ENCODE measurements at places on chromosomes 1 and 21.

GRCh38 chr1:166166329-166166697 is 488 bp downstream of the FAM78B start:
- DNase-seq = no peak

- peak; percentile 59 for DNase-seq
Observed at GRCh38 chr1:7401814-7402547, 369.1 kb upstream of the VAMP3 start.

DNA sequence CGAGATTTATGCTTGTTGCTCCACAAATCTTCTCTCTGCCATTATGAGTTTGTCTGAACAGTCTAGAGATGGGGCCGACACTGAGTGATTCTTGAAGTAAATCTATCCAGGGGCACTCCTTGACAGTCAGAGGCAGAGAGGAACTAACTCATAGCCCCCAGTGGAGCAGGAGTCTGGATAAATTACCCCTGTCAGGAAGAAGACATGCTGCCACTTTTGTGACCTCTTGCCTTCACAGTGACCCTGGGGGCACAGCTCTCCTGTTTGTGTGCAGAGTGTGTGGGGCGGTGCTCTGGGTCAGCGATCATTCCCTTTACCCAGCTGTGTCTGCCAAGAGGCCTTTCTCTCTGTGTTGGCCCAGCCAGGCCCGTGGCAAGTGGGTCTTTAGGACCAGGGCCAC is 29.5 kb downstream of the PEX14 start:
- no peak for DNase-seq

DNA sequence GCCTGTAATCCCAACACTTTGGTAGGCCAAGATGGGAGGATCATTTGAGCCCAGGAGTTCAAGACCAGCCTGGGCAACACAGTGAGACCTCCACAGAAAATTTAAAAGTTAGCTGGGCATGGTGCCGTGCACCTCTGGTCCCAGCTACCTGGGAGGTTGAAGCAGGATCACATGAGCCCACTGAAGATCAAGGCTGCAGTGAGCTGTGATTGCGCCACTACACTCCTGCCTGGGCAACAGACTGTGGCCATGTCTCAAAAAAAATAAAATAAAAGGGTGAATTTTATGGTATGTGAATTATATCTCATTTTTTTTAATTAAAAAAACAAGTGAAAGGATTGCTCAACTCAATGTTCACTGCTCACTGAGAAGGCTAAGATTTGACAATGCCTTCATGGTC is 8.7 kb downstream of the ARID4B start:
- DNase-seq = no peak

- DNase-seq = no peak
Observed at GRCh38 chr1:2856066-2856390, 54.5 kb upstream of the TTC34 start.

DNA sequence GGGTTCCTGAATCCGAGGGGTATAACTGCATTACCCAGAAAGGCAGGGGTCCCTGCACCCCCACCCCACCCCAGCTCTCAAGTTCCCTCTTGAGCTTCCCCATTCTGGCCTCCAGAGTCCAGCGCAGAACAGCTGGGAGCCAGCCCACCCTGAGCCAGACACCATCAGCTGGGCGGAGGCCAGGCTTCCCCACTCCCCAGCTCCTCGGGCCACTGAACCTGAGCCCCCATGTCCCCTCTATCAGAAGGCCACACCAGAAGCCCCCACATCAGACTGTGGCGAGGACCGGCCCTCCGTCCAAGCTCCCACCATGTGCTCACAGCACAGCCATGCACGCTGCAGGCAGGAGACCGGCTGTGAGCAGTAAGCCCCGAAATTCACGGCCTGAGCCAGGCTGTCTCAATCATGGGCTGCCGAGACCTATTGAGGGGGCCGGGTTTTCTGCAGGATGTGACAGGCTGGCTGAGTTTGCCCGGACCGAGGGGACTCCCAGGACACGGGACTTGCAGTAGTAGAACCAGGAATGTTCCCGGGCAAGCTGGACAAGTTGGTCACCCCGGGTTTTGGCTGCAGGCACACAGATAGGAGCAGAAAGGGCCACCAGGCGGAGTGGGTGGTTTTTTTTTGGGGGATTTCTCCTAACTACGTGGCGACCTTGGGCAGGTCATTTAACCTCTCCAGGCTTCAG is 25.5 kb upstream of the TNFRSF1B start:
- no peak for DNase-seq

GRCh38 chr1:247113733-247114271 is 9.6 kb upstream of the ZNF669 start:
- no peak for DNase-seq
